ENCODE measurements at places on chromosomes 4 and X. TPM values are rescaled to one million over a fixed set of nuclear protein-coding genes. Genes with fewer than 3 reads are reported as not detected.
A peak's percentile ranks its signal among the peaks of the same experiment; 100 is the strongest.

- DNase-seq: no peak
Measured at GRCh38 chrX:154294791-154295574, at the start of gene TEX28. TSS of gene TEX28 (minus strand) at chrX:154295124. CDS start at chrX:154292117, 3,007 bp downstream.

GRCh38 chr4:189124791-189125190, 815.9 kb upstream of the FRG1 start:
- DNase-seq: no peak

DNA sequence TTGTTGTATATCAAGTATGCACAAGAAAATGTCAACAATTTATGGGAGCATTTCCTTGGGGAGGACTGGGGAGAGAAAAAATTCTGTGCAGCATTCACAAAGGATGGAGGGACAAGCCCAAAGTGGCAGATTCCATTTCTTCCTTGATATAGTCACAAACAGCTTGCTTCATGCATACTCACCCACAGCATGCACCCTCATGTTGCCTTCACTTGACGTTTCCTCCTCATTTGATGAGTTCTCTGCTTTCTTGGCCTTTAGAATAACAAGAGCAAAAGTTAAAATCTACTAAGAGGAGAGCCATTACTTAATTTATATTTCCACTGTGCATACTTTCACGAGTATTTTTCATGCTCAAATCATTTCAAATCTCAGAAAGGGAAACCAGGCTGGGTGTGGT, 37.7 kb downstream of the SPARCL1 start:
- no peak for DNase-seq

DNA sequence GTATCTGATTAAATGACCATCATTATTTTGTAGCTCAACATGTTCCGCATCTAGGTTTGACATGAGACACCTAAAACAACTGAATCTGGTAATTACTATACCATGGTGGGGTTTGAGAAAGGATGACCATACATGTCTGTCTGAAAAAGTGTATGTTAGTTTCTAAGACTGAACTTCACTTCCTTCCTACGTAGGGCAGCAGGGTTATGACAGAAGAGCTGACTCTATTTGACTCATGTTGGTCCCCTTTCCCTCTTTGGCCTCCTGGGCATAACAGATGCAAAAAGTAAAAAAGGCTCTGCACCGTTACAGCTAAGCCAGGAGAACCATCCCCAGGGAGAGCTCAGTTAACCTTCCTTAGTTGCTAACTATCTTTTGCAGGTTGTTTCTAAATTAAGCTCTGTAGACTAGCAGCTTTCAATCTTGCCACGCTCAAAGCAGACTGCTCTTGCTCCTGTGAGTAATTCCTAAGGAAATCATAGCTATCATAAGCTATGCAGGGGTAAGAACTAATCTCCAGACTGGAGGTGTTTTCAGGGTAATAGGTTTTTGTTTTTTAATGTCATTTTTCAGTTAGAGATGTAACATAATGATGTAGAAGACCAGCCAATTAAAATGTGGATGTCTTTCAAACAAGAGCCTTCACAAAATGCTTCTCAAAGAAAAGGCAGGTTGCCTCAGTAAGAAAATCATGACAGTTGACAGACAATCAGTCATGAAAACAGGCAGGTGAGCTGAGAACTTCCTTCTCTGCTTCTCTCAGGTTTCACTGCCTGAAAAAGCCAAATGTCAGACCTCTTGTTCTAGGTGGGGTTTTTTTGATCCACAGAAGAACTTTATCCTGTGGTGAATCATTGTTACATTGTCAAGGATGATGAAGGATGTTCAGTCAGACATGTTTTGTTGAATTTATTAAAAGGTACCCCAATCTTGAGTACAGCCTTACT, 66.9 kb upstream of the DAPP1 start:
- DNase-seq: no peak

DNA sequence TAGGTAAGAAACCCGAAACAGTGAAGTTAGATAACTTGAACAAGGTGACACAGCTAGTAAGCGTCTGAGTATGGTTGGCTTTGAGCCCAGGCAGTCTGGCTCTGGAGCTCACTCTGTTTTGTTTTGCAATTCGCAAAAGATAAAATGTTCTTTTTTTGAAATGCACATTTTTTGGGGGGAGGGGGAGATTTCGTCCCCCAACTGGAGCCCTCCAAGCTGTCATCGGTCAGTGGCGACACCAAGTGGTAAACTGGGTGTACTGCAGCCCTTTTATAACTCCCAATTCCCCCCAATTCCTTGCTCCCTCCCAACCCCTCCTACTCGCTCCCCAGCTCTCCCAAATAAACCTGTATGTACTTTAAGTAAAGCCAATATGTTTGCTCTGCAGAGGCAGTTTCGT, 2.8 kb upstream of the CLCN5 start:
- peak; percentile 55 for DNase-seq

- no peak for DNase-seq
Measured at GRCh38 chrX:154761977-154762536, 607 bp upstream of the DKC1 start.

- DNase-seq: no peak
Measured at GRCh38 chr4:69054578-69055200, 41.6 kb upstream of the UGT2B7 start.

DNA sequence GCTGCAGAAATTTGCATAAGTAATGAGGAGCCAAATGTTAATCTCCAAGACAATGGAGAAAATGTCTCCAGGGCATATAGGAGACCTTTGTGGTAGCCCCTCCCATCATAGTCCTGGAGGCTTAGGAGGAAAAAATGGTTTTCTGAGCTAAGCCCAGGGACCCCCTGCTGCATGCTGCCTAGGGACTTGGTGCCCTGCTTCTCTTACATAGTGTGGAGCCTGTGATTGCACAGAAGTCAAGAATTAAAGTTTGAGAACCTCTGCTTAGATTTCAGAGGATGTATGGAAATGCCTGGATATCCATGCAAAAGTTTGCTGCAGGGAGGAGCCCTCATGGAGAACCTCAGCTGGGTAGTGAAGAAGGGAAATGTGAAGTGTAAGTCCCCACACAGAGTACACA, 379.4 kb upstream of the TACR3 start:
- DNase-seq: no peak

GRCh38 chr4:117495802-117496201, 410.4 kb upstream of the TRAM1L1 start:
- DNase-seq: no peak

GRCh38 chr4:25914670-25915352, 791 bp downstream of the SMIM20 start:
- DNase-seq: no peak

DNA sequence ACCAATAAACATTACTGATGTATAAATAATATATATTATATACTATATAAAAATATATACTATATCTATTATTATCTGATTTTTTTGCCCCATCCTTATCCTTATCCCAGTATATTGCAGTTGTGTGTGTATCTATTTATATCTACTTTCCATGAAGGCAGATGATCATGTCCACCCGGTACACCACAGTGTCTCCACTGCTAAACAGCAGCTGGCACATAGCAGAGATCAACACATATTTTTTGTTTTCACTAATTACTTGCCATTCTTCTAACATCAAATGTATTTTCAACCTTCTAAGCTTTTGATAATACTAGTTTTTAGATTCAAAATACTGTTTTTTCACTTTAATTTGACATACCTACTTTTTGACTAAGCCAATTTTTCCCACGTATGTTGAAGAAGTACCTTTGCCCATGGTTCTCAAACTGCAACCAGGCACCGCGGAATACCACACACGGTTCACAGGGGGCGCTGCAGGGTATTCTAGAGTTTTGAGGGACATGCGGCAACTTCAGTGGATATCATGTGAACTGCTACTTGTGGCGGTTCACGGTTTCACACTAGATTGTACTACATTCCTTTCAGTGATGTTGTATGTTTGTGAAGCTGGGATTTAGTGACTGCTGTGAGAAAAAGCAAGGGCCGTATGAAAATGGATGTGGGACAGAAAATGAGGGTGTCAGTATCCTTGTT, 182.5 kb upstream of the NPY2R start:
- peak; percentile 63 for DNase-seq

- no peak for DNase-seq
Measured at GRCh38 chr4:107935246-107935645, 3.9 kb downstream of the CYP2U1 start.

DNA sequence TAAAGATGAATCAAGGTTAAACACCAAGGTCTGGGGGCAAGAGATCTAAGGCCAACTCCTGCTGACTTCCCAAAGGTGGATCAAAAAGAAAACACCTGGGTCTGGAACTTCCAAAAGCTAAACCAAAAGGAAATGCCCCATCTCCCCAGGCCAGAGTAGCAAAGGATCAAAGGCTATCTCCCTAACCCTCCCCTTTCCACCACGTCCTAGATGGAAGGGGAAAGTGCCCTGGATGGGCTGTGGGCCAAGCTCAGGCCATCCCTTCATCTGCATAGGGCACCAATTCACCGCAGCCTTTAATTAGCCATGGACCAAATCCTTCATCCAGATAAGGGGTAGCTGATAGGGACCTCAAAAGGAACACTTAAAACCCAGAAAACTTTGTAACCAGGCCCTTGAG, 100.2 kb downstream of the WDFY3 start:
- DNase-seq: no peak

GRCh38 chrX:119118780-119119395, 8.7 kb downstream of the KIAA1210 start:
- DNase-seq: peak; percentile 45

GRCh38 chr4:931194-931959, 739 bp downstream of the GAK start:
- DNase-seq: no peak

DNA sequence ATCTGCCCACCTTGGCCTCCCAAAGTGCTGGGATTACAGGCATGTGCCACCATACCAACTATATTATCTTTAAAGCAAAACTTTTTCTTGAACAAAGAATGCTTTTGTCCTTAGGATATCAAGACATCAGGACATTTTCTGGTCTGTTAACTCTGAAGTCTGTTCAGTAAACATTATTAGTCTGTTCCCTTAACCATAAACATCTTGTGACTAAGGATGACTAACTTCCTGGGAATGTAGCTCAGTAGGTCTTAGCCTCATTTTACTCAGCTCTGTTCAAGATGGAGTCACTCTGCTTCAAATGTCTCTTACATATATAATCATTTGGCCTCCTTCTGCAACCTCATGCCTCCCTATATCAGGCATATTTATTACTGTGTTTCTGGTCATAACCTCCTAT, 122.9 kb downstream of the UBE2NL start:
- no peak for DNase-seq

DNA sequence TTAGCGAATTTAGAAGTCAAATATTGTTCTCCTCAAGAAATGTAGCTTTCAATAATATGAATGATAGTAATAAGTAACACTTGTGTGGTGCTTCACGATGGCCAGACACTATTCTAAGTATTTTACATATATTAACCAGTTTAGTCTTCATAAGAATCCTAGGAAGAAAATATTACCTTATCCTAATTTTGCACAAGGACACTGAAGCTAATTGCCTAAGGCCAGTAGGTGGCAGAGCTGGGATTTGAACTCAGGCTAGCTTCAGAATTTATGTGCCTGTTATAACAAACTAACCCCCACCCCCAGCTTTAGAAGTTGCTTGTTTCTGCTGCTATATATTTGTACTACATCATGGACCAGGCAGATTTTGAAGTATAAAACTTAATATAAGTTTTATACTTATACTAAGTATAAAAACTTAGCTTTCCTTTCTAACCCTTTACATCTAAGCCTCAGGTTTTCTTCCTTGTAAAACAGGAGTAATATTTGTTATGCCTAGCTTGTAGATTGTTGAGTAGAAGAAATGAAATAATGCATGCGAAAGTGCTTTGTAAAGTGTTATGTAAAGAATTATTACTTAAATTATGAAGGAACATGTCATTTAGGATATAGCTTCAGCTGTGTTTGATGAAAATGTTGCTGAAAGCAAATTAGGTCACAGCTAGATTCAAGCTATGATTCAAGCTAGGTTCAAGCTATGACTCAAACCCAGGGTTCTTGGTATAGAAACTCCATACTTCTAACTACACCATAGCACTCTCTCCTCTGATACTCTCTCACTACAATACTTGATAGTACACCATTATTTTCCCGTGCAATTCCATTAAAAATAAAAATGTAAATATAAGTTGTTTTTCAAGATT, 4.2 kb upstream of the CDS1 start:
- DNase-seq: peak; percentile 66

GRCh38 chrX:44550563-44550962, 7.9 kb upstream of the FUNDC1 start:
- DNase-seq: no peak

- no peak for DNase-seq
Measured at GRCh38 chr4:1061760-1062159, 50.3 kb downstream of the FGFRL1 start.

GRCh38 chr4:71258323-71258722, 80.5 kb upstream of the SLC4A4 start:
- no peak for DNase-seq

DNA sequence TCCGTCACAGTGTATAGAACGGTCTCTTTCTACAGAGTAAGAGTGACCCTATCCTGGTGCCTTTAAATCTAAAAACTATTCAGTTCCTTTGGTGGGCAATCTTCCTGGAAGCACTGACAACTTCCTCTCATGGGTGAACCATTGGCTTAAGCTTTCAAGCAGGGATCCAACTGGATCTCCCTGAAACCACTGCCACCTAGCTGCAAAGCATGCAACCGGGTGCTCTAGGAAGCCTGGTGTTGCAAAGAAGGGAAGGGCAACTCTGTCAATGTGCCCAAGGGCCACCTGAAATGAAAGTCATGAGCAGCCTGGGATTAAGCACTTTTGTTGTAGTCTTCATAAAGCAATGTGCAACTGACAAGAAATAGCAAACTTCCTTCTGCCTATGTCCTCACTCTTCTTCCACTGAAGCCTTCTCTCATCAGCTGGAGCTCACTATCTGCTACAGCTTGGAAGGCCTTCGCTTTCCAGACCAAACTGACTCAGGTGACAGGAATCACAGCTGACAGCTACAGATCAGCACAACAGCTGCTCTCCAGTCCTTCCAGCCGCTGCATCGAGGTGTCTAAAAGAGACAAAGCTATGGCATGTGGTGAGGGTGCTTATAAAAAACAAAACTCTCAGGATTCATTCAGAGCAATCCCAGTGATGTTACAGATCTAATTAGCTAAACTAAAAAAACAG, 46.1 kb downstream of the SETD7 start:
- peak; percentile 27 for DNase-seq

- peak; percentile 40 for DNase-seq
Measured at GRCh38 chrX:386239-386767, 404 bp downstream of the PPP2R3B start.

GRCh38 chrX:31036895-31037294, 34.9 kb downstream of the FTHL17 start:
- peak; percentile 70 for DNase-seq

GRCh38 chrX:29461039-29461438, 754.3 kb upstream of the MAGEB2 start:
- no peak for DNase-seq

- no peak for DNase-seq
Measured at GRCh38 chrX:55488006-55488592, 1.5 kb downstream of the USP51 start.

Gene KCNE5
- not detected for total RNA-seq

Gene NPY2R
- not detected for total RNA-seq

Gene AGA
- total RNA-seq: 3.6 TPM

Gene CT55
- not detected for total RNA-seq

Gene CFAP99
- total RNA-seq: not detected

Gene USP17L15
- total RNA-seq: not detected

Gene GPRIN3
- total RNA-seq: 16.0 TPM

Gene FGG
- 3.1 TPM for total RNA-seq

Gene PRR32
- not detected for total RNA-seq

Gene CTAG1A
- total RNA-seq: not detected

Gene SETD7
- total RNA-seq: 96.9 TPM

Gene TKTL2
- total RNA-seq: 0.87 TPM

All from stomach (tissue), 19 donors.